Astrocyte of the spinal cord (primary cell): ENCODE measurements at places on chromosomes 2 and 18.

- DNase-seq: peak; percentile 45
These were observed 332.5 kb downstream of the PID1 start for GRCh38 chr2:228938629-228939028.

GRCh38 chr2:196041786-196042185 lies 26.9 kb downstream of the DNAH7 start:
- no peak for DNase-seq

DNA sequence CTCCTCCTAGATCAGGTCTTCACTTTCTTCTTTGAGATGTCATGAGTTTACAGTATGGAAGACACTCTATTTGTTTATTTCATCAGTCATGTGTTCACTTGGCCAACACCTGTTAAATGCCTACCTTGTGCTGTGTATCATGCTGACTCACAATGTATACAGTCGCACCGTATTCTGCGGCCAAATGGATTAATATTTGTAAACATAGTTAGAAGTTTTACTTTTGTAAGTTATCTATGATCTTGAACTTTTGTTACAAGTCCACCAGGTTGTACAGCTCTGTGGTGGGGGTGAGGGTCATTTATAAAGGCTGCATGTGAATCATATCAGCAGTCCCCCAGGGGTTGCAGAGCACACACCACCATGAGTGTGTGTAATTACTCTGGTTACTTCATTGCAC lies 408.7 kb upstream of the NRP2 start:
- DNase-seq: no peak

- DNase-seq: no peak
These were observed 148.1 kb downstream of the BAZ2B start for GRCh38 chr2:159468257-159468656.

DNA sequence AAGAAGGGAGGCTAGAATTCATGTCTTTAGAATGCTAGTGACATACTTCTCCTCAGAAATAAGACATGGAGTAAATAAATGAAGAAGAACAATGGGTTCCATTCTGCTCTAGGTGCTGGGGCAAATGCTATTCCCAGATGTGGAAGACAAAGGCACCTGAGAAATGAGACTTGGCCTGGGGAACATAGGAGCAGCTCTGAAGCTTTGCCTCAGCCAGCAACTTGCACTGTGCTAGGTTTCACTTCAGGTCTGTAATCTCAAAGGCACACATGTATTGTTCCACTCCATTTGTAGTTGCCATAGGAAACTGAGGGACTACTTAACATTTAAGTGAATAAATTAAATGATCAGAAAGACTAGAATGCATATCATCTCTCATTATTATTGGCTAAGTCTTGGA lies 538.9 kb upstream of the REG3G start:
- no peak for DNase-seq

DNA sequence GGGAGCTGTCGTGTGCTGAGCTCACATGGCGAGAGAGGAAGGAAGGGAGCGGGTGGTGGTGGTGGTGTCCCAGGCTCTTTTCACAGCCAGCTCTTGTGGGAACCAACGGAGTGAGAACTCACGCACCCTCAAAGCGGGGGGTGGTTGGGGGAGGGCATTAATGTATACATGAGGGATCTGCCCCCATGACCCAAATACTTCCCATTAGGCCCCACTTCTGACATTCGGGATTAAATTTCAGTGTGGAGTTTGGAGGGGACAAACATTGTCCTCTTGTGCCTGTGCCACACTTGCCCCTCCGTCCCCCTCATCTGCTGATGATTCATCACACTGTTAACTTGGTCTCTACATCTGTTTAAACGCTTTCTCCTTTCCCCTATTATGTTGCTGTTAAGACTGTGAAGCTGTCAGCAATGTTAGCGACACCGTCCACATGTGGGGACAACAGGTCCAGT lies 22.5 kb downstream of the INPP4A start:
- no peak for DNase-seq

GRCh38 chr2:63827749-63828148 lies 13.9 kb upstream of the UGP2 start:
- peak; percentile 89 for DNase-seq

GRCh38 chr2:198044777-198045176 lies 240.4 kb downstream of the PLCL1 start:
- DNase-seq: no peak

GRCh38 chr2:113236367-113237159 lies 42.2 kb downstream of the PAX8 start:
- no peak for DNase-seq

DNA sequence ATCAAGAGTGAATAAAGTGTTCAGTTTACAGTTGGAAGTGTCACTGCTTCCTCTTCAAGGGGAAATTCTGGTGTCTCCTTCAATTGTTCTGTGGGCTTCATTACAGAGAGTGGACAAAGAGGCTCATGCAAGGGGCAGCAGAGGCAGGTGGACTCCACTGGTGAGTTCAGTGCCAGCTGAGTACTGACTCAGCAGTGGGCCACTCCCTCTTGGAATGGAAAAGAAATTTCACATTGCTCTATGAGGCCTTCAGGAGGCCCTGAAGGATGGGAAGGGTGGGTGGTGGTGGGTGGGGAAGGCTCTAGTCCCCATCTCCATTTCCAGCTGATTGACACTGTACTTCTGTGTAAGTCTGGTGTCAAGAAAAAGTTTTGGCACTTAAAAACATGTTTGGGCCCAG lies 66.4 kb downstream of the PRELID3A start:
- no peak for DNase-seq

DNA sequence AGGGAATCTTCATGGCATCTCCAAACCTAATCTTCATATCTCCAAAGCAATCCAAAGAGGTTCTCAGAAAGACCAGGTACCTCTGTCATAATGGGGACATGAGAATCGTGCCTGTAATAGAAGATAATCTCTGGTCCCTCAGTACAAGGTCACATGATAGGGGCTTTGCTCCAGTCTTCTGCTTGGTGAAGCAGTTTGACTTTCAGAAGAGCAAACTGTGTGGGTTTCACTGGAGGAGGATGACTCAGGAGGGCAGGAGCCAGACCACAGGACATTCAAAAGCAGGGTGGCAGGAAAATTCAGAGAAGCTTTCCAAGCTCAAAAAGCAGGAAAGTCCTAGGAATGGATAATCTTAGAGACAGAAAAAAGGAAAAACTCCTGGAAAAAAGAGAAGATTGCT lies 10.6 kb upstream of the PAX3 start:
- DNase-seq: no peak

DNA sequence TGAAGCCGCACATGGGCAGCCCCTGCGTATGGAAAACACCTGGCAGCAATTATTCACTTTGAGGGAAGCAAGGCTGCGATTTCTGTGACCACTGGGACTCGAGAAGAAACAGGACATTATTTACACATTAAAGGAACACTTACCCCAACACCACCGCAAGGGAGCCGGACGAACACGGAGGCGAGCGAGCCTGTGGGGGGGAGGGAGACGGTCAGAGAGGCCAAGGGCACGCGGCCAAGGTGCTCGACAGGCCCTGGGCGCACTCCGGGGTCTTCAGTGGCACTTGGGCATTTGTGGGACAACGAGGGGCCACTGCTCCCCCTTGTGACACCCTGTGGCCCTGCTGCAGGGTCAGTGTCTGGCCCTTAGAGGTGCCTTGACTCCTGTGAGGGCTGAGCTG lies 247.0 kb downstream of the TWIST2 start:
- DNase-seq: no peak

DNA sequence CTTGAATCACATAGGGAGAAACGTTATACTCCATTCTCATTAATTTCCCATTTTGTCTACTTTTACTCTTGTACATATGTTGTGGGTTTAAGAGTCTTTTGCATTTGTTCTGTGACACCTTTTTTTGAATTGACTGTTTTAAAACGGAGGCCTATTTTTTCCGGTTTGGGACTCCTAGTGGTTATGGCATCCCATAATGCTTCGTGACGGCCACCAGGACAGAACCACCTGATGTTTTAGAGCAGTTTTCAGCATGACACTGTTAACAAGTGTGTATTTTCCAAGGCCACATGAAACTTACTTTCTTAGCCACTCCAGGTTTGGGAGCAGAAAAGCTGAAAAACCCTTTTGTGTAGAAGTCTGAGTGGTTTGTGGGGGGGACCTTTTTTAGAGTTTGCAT lies 8.4 kb downstream of the SOX11 start:
- no peak for DNase-seq

DNA sequence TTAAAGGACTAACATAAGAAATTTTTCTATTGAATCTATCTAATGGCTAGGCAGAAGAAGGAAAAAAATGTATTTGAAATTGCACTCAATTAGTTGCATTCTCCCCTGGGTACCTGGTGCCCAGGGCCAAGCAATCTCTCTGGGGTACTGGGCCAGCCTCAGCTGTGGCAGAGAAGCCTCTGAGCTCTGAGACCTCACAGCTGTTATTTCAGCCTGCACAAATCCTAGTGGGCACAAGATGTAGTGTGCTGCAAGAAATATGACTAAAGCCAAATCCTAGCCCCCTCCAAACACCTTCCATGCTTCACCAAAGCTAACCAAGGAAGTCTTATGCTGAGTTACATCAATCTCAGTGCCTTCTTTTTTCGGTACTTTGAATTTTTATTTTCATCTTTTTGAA lies 478.4 kb downstream of the STK39 start:
- no peak for DNase-seq

- no peak for DNase-seq
These were observed 38.9 kb upstream of the LDLRAD4 start for GRCh38 chr18:13179566-13180113.

GRCh38 chr2:44949329-44950151 lies 8.0 kb downstream of the SIX3 start:
- peak; percentile 45 for DNase-seq

GRCh38 chr18:22683196-22683676 lies 249.9 kb upstream of the RBBP8 start:
- peak; percentile 95 for DNase-seq

DNA sequence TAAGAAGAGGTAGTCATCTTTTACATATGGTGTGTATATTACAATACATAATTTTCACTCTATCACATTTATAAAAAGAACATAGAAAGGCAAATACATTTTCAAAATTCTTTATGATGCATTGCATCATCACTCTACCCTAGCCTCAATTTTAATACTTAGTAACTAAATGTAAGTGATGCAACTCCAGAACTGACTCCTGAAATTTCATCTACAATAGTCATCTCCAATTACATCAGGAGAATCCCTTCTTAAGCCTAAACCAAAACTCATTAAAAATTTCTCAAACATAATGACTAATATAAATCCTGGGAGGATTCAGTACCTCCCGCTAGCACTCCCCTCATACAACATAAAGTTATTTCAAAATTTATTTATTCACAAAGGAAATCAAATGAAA lies 15.9 kb downstream of the TMX3 start:
- peak; percentile 14 for DNase-seq

DNA sequence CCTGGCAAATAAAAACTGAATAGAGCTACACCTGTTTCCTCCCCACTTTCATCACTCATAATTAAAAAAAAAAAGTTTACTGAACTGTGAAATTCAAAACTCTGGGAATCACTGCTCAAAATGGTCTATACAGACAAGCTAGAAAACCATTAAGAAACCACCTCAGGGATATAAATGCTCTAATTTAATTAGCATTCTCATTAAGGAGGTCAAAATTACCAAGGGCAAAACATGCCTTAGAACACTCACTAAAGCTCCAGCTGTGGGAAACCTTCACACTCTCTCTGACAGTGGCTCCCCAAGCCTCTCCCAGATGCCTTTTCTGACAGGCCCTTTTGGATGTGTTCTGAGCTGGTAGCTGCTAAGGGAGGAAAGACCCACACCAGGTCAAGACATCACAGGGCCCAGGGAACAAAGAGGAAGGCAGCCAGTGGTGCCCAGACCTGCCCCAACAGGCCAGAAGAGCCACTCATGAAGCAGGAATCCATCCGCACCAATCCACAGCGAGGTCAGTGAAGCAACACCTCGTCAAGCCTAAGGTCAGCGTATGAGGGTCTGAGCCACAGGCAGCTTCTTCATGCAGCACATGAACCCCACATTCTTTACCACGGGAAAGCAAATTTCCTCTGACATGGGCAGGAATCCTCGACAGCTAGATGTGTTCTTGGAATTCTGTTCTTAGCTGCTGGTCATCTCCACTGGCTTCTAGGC lies 35.6 kb downstream of the XDH start:
- DNase-seq: no peak

GRCh38 chr2:144004742-144005141 lies 515.2 kb downstream of the ZEB2 start:
- no peak for DNase-seq

DNA sequence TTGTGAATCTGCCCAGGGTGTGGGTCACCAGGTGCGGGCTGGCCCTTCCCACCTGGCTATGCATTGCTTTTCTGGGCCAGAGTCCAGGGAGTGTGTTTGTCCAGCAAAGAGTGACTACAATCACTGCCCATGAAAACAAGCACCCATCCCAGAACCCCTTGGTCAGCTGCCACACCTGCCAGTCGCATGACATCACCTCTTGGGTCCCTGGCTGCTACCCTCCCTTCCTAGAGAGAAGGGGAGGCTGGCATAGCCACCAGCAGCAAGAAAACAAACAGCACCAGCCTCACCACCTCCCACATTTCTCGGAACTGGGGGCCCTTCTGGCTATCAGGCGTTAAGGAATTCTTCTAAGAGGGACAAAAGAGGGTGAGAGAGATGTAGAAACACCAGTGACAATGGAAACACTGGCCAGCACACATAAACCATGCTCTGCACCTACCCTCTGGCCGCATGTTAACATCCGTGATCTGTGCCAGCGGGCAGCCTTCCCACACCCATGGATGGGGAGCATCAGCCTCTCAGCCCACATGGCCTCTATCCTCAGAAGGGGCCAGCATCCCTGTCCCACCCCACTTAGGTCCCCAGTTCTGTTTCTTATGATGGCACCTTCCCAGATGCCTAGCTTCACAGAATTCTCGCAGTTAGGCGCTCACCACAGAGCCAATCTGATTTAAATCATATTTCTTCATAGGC lies 109.7 kb upstream of the GLI2 start:
- DNase-seq: no peak

DNA sequence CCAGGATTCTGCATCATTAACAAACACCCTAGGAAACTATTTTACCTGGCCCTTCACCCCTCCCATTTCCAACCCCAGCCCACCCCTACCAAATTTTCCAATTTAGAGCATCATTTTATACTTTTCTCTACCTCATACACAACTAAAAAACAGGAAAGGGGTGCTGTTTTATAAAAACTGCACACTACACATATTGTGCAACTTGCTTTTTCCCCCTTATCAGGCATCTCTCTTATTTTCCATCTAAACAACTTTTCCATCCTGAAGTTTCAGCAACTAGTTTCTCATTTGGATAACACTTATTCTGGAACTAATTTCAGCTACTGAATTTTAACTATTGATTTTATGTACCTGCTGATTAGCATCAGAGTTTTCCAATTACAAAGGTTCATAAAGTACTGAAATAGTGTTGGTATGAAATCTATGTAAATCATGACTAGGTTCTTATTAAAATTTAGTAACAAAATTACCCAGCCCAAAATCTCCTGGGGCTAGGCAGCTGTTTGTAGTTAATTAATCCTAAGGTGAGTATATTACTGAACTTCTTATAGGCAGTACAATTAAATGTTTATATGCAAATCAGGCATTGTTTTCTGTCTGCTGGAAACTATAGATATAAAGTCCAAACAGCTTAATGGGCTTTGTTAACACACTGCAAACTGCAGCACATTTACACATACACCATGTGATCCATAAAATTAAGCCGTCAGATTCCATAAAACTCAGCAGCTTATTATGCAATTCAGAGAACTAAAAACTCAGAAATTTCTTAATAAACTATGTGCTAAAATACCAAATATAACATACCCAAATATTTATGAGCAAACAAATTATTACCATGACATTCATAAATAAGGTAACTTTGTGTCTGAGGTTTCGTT lies 7.9 kb downstream of the SF3B1 start:
- no peak for DNase-seq

GRCh38 chr18:62637807-62638687 lies 77.3 kb upstream of the PHLPP1 start:
- no peak for DNase-seq

GRCh38 chr2:65357959-65358294 lies 74.5 kb downstream of the SPRED2 start:
- DNase-seq: no peak
